ENCODE measurements at places on chromosomes 5 and 9.

DNA sequence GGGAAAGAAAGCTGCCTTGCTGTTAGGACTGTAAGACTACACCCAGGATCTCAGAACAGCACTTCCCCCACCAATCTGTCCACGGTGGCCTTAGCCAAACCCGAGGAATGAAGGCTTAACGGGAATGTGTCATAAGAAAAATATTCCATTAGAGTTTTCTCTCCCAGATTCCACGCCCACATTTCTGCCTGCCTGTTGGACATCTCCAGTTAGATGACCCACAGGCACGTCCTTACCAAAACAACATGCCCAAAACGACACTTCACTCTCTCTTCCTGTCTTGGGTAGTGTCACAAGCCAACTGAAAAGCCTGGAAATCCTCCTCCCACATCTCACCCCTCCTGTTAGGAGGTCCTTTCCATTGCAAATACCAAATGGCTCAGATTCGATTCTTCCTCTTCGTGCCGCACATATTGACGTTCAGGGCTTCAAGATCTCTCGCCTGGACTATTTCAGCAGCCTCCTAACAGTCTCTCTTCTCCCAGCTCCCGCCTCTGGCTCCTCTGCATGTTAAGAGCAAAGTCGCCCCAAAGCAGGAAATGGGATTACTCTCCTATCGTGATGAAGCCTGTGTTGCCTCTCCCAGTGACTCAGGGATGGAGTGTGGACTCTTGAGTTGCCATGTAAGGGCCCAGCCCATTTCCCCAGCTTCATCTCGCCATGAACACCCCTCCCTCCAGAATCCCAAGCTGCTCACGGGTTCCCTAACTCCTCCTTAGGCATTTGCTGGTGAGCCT lies 159.3 kb downstream of the NR3C1 start:
- no peak for DNase-seq

- DNase-seq: no peak
Observed at GRCh38 chr9:32955655-32956478, 45.6 kb downstream of the APTX start.

DNA sequence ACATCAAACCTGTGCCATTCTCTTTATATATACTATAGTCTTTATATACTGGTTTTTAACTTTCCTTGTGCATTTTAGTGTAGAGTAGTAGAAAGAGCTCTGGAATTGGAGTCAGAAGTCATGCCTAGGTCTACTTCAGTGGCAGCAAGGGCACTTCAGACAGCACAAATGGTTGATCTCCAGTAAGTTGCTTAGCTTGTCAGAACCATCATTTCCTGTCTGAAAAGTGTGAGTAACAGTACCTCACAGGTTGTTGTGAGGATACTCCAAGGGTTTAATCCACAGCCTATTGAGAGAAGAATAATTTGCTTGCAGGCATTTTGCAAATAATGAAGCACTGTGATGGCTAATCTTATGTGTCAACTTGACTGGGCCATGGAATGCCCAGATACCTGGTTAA lies 95.8 kb upstream of the NR4A3 start:
- DNase-seq: no peak

DNA sequence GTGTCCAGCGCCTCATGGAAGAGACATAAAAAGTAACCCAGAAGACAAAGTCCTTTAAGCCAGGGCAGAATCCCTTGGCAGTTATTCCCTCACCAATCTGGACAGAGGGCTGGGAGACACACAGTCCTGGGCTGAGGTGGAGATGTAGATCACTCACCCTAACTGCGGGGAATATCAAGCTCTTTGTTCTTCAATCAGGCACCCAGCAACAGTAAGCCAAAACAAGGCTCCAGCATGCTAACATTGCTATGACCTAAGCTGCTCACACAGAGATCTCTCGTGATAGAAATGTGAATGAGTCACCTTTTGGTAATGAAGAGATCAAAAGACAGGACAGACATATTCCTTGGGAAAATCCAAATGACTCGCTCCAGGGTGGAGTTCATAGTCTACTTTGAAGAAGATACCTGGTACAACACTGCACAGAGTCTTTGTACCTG lies 101.3 kb downstream of the FBN2 start:
- DNase-seq: no peak

DNA sequence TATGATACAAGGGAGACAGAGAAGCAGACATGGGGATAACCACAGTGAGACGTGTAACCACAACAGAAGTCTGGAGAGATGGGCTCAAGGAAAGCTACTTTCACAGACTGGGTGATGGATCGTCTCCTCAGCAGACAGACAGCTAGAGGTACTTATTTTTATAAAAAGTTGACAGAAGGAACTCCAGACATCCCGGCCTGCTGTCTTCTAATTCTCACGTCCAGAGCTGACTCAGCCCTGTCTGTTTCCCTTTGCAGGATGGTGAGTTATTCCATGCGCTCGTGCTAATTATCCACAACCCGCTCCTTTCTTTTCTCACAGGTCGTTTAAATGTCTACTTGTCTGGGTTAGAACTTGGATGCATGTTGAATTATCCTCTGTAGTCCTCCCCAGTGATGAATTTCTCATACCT lies 304.5 kb downstream of the CWC27 start:
- no peak for DNase-seq

DNA sequence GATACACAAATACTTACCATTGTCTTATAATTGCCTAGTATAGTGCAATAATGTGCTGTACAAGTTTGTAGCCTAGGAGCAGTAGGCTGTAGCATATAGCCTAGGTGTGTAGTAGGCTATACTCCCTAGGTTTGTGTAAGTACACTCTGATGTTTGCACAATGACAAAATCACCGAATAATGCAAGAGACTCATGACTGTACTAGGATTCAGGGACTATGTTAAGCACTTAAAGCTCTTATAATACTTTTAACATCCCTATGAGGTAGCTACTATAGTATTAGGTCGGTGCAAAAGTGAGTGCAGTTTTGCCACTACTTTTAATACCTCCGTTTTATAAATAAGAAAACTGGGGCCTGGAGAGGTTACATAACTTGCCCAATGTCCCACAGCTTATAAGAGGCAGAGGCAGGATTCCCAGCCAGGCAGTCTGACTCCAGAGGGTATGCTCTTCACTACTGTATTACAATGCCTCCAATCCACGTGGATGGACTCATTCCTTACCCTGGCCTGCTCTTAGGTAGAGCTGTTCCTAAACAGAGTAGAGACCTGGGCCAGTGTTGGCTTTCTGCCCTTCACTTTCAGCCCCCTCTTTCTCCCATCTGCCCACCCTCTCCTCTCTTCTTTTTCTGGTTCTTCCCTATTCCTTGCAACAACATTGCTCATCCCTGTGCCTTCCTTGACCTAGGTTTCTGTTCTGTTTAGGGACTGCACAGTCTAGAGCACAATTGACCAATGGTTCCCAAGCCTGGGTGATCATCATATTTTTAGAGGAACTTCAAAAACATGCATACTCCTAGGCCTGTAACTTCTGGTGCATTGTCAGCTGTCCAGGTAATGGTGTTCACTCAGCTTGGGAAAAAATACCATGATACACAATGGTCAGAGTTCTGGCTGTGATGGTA lies 114.0 kb downstream of the CARTPT start:
- DNase-seq: no peak

GRCh38 chr5:149302641-149303040 lies 31.0 kb downstream of the AFAP1L1 start:
- no peak for DNase-seq

DNA sequence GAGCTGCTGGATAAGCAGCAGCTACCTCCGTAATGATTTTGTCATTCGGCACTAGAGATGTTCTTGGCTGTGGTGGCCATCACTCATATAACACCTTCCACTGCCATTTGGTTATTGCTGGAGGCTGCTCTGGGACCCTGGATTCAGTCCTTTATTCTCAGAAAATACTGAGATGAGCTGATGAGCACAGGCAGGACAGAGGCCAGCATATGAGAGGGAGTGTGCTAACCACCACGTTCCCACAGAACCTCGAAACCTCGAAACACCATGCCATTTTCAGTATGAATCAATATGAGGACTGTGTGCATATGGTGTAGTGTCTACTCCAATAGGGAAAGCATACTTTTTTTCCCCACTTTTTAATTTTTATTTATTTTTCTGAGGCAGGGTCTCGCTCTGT lies 56.6 kb downstream of the ADAM19 start:
- no peak for DNase-seq

DNA sequence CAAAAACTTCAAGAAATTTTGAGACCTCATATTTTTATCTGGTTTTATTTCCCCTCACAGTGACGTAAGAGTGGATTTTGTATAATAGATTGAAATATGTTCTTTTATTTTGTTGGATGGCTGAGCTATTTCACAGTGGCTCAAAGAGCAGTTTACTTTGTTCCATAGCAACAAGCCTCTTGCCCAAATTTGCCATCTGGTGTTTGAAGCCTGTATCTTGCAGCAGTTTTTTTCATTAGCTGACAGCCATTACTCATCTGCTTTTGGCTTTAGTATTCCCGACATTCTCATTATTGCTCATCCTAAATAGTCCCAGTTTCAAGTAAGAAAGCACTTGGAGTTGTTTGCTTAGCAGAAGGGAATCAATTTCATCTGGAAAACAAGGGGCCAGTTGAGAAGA lies 36.3 kb downstream of the GDA start:
- no peak for DNase-seq

GRCh38 chr5:99771296-99771695 lies 763.9 kb upstream of the FAM174A start:
- no peak for DNase-seq

DNA sequence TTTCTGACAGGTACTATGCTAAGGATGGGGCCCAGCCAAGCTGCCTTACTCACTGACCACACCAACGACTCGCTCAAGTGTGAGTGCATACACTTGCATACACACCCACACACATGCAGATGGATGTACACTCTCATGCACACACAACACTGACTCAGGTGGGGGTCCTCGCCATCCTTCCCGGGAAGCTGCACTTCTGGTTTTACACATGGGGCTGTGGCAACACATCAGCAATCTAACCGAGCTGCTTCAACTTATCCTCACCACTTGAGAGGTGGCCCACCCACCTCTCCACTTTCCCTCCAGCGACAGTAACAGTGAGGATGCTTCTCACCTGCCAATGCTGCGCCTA lies 67.2 kb upstream of the SLC25A51 start:
- no peak for DNase-seq

GRCh38 chr5:173673295-173674101 lies 57.0 kb upstream of the BOD1 start:
- DNase-seq: no peak

DNA sequence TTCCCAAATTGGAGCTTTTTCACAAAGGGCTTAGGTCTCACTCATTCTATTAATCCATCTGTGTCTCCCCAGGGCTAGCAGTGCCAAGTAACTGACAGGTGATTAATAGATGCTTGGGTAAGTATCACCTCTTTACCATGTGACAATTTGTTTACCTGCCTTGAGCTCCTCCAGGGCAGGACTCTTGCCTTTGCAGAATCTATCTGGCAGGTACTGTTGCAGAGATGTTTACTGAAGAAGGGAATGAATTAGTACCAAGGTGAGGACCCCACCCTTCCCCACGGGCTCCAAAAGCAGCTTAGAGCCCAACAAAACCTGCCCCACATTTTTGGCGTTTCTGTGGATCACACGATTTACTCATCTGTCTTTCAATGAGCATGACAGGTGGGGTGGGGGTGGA lies 698 bp upstream of the TGFBI start:
- no peak for DNase-seq

DNA sequence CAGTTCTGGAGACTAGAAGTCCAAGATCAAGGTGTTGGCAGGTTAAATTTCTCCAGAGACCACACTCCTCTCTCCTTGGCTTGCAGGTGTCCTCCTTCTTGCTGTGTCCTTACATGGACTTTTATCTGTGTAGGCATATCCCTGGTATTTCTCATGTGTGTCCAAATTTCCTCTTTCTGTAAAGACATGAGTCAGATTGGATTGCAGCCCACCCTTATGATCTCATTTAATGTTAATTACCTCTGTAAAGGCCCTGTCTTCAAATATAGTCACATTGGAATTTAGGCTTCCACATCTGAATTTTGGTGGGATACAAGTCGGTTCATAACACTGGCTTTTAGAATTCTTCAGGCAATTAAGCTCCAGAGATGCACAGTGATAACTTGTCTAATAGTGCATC lies 322.2 kb upstream of the GRIA1 start:
- no peak for DNase-seq

DNA sequence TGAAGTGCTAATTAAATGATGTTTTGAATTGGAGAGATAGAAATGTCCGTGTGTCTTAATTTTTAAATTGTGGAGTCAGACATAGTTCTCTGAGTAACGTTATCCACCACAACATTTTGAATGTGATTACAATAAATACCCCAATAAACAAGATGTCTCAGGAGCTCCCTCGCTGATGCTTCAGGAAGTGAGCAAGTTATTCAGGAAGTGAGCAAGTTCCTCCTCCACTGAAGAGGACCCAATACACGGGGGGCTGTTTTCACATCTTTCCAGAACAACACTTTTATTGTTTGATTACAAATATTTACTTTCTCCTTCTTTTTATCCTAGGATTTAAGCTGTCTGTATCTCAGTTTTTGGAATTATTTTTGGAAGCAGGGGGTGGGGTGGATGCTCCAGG lies 363.8 kb downstream of the LRRC70 start:
- no peak for DNase-seq

- no peak for DNase-seq
Observed at GRCh38 chr5:177431317-177432142, 5.1 kb downstream of the GRK6 start.

GRCh38 chr5:157571357-157571827 lies 4.2 kb downstream of the ADAM19 start:
- no peak for DNase-seq

DNA sequence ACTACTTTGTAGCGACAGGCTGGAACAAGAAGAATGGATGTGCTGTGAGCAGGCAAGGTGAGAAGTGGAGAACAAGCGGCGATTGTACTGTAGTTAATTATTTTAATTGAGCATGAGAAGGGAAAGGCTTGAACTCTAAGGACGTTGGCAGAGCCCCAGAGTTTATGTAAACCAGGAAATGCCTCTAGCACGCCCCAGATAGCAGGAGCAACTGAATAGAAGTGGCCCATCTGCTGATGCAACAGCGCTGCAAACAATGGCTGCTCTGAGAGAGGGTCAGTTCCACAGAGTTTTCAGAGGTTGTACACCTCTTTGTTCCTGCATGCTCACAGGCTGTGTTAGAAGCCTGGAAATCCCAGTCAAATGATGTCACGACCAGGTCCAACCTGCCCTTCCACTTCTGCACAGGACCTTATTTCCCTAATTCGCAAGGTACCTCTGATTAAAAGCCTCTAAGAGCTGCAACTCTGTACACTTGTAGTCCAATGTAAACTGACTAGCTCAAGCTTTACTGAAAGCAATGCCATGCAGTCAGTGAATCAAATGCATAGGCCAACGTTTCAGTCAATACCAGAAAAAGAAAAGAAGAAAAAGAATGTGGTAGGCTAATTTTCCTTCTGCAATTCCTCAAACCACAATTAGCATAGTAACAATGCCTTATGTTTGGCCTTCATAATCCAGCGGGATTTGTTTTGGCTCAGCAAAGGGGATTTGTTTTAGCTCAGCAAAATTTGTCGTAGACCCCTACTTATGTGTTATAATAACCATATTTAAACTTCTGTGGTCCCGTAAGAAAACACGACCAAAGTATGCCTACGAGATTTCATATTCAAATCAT lies 119.6 kb upstream of the RETREG1 start:
- DNase-seq: no peak

GRCh38 chr9:137138722-137139467 lies at the start of gene GRIN1:
GRIN1 (plus strand) TSS chr9:137139154; CDS start chr9:137139487, 333 bp downstream.
- DNase-seq: no peak

Measured in stimulated activated CD8-positive, alpha-beta memory T cell treated with anti-CD3 and anti-CD28 coated beads, Interleukin-7, amount 100 ng/mL, for 1 hour (primary cell).